ENCODE measurements at places on chromosomes 3 and 15.

GRCh38 chr3:192825657-192826200, 91.9 kb downstream of the MB21D2 start:
- DNase-seq, result no peak

- DNase-seq, result no peak
These were observed 16.4 kb upstream of the BOC start for GRCh38 chr3:113194823-113195401.

- no peak for DNase-seq
These were observed 16.0 kb downstream of the DNAJC19 start for GRCh38 chr3:180973543-180973942.

GRCh38 chr3:61724183-61724582, 162.8 kb downstream of the PTPRG start:
- DNase-seq, result no peak

- DNase-seq, result no peak
These were observed 261.3 kb upstream of the TLE3 start for GRCh38 chr15:70358871-70359647.

DNA sequence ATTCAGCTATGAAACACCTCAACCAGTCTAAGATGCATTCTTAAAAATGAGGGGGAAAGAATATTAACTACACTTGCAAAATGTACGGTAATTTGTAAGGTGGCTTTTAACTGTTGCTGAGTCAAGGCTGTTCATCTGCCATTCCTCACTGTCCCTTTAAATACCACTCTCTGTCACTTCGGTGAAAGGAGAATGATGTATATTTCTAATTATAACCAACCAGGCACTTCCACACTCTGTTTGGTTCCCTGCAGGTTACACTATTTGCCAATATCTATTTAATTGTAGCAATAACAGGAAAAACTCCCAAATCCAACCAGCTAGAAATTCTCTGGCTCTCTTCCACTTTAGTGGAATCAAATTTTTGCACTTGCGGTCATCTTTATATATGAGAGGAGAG, 70.5 kb upstream of the SLCO3A1 start:
- DNase-seq, result no peak

GRCh38 chr3:122409446-122409845, 6.4 kb downstream of the WDR5B start:
- DNase-seq, result no peak

Data from activated naive CD8-positive, alpha-beta T cell treated with anti-CD3 and anti-CD28 coated beads for 36 hours (primary cell).